ENCODE measurements at places on chromosomes 13 and 19. TPM values are rescaled to one million over a fixed set of nuclear protein-coding genes. Genes with fewer than 3 reads are reported as not detected.

- DNase-seq, result no peak
These were observed 63.1 kb upstream of the RANBP3 start for GRCh38 chr19:6041071-6041470.

GRCh38 chr13:77522444-77522843 lies 13.1 kb upstream of the SCEL start:
- DNase-seq, result no peak

- DNase-seq, result no peak
These were observed at the start of gene TJP3 for GRCh38 chr19:3708207-3708931. TJP3 (plus strand) TSS chr19:3708384; CDS start chr19:3728433, 20,049 bp downstream.

DNA sequence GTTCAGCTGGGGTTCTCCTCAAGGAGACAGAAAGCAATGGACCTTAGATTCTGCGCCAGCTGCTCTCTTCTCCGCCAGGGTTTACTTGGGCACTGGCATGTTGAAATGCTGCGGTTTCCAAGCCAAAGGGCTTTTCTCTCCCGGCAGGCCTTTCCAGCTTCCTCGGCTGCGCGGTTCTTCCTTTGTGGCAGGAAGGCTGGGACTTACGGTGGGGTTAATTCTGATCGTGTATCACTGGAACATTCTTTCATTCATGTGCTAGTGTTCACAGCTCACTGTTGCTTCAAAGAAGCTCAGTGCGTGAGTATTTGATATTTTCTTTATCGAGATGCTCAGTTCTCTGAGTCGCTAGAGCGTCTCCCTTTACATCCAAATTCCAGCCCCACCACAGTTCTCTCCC lies 723.2 kb downstream of the UQCRFS1 start:
- DNase-seq, result no peak

DNA sequence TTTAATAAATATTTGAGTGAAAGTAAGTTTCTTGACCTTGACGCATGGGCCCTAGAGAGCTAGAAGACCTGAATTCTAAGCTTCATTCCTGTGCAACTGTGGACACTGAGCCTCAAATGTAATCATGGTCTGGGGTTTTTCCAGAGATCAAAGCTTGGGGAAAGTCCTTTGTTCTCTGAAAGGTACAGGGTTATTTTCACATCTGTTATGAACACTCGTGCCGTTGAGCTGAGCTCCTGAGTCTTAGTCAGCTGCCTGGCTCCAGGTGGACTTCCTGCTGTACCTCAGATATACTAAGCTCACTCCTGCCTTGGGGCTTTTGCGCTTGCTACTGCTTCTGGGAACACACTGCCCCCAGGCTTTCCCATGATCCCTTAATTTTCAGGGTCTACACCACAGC lies 7.5 kb upstream of the ZBTB32 start:
- no peak for DNase-seq

DNA sequence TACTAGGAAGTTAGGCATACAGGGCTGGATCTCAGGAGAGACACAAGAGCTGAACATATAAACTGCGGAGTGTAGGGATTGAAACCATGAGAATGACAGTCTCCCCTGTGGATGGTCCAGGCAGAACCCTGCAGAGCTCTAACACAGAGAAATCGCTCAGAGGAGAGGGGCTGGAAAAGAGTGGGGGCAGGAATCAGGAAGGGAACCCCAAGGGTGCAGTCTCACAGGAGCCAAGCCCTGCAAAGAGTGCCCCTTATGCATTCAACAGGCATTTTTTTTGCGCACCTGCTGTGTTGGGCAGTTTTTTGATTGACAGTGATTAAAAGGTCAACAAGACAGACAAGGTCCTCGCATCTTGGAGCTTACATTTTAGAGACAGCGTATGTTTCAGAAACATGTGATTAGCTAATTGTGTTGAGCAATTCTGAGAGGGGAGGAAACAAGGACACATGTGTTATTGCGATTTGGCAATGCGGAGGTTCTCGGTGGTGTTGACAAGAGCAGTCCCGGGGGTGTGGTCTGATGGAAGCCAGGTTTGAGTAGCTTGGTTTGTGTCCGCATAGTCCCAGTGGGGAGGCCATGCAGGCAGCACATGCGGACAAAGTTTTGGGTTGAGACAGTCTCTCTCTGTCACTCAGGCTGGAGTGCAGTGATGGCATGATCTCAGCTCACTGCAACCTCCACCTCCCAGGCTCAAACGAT lies 182.6 kb upstream of the IRS2 start:
- no peak for DNase-seq

DNA sequence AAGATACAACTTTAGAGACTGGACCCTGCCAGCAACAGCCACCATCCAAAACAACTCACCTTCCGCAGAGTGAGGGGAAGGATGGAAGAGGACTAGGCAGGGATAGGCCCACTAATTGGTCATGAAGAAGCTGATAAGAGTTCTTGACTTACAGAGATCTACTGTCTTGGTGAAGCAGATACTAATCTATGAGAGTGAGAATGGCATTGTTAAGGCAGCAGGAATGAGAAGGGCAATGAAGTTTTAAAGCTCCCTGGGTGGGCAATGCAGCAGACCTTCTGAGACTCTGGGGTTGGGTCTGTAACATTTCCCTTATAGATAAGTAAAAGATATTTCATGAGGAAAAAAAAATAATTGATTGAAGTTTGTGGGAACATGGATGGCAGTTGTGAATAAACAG lies 63.7 kb downstream of the KLF12 start:
- DNase-seq, result no peak

- DNase-seq, result no peak
These were observed 2.4 kb upstream of the CYP2F1 start for GRCh38 chr19:41111750-41112295.

The ANO8 gene
- 5.8 TPM for polyA plus RNA-seq

The CCL25 gene
- not detected for polyA plus RNA-seq

The ZNF492 gene
- polyA plus RNA-seq, result 0.23 TPM

The TMPRSS9 gene
- 0.06 TPM for polyA plus RNA-seq
